CD4-positive, alpha-beta T cell treated with Interleukin-1 beta for 1 hour (primary cell): ENCODE measurements at places on chromosomes 13 and 19.

GRCh38 chr19:30896554-30896953 lies 452.7 kb downstream of the TSHZ3 start:
- no peak for DNase-seq

- DNase-seq = peak; percentile 81
Measured at GRCh38 chr19:50368649-50369570, 3.5 kb upstream of the NAPSA start.

DNA sequence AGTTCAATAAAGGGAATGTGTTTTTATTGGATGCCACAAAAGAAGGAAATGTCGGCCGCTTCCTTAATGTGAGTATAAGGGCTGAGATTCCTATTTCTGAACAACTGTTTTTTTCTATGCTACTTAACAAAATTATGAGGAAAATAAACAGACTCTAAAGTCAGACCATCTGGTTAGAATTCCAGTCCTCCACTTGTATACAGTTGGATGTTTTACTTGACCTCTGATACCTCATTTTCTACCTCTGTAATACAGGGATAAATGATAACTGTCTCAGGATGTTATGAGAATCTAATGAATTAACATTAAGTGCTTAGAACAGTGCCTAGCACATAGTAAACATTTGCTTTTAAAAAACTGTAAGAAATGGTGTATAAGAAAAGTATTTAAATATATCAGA lies 7.2 kb upstream of the PHF11 start:
- no peak for DNase-seq

DNA sequence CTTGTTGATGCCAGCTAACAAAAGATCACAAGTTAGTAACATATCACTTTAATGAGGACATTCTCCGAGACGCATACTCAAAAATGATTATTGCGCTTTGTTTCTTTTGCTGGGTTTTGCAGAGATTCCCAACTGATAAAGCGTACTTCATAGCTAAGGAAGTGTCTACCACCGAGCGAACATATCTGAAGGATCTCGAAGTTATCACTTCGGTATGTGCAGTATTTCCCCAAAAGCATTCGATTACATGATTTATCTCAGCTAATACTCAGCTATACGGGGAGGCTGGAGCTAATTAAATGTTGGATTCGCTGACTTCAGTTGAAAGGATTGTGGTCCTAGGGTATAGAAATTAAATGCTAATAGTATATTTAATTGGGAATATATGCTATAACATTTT lies 166.3 kb downstream of the STK24 start:
- DNase-seq = no peak

DNA sequence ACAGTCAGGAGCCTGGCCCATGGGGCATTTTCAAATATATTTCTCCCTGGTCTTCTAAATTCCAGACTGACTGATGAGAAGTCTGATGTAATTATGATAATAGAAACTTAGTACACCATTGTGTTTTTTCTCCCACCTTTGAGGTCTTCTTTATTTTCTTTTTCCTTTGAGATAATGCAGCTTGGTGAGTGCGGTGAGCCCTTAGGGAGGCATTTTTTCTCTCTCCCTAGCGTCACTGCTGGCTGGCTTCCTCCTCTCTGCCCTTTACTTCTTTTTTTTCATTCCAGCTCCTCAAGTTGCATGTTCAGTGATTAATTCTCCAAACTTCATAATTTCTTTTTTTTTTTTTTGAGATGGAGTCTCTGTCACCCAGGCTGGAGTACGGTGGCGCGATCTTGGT lies 12.8 kb upstream of the CDC42EP5 start:
- no peak for DNase-seq

DNA sequence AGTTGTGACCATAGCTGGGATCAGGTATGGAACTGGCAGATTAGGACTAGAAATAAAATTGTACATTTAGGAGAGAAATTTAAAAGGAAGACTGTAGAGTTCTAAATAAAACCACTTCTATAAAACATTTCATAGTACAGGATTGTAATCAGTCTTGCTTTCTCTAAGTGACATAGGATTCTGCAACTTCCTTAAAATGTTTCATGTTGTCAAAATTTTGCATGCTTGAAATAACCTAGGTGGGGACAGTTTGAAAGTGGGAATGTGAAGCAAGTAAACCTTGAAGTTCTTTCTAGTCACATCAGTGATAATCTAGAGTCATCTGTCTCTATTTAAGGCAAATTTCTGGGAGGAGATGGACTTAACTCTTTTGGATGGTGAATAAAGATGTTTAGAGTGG lies 6.7 kb downstream of the TM9SF2 start:
- DNase-seq = no peak

- no peak for DNase-seq
Measured at GRCh38 chr19:35378356-35378755, 7.5 kb downstream of the GPR42 start.

DNA sequence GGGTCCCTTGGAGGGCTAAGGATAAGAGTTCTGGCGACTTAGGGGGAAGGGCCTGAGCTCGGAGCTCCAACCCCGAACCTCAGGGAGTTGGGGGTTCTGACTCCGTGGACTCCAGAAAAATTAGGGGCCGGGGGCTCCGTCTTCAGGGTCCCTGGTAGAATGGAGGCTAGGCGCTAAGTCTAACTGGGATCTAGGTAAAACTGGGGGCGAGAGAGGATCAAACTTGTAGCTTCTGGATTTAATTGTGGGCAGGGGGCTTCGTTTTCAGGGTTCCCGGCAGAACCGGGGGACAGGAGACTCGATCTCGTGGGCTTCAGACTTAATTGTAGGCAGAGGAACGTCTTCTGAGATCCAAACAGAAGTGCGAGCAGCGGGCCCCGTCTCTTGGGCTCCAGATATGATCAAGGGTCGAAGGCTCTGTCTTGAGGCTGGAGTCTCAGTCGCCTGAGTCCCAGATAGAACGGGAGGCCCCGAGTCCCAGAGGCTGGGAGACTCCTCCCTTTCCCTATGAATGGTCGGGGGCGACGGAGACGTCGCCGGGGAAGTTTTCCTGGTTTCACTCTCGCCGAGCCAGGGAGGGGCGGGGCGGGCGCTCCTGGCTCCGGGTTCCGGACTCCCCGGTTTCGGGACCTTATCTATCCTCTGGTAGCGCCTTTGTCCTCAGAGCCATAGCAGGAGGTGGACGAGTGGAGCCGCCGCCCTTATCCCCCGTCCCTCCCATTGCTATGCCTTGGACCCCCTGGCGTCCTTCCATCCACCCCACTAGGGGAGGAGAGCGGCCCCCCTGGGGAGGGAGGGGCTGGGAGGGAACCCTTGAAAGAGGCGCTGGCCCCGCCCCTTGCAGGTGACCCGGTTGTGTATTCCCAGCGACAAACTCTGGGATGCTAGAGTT lies 1.3 kb downstream of the NECTIN2 start:
- no peak for DNase-seq

DNA sequence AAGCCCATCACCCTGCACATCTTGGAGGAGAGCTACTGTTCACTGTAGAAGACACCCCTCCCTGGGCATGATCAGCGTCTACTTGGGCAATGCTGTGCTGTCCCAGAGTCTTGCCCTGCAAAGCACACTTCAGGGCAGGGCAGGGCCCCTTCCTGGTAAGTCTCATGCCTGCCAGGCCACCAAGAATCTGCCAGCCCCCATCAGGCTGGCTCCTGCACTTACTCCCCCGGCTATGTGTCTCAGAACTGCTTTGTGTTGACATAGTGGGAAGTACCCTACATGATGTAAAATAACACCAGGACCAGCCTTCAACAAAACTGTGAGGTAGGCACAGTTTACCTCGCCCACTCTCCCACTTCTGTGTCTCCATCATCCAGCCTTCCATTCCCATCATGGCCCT lies 27.8 kb upstream of the ATP12A start:
- DNase-seq = no peak

GRCh38 chr19:13493516-13494310 lies 12.6 kb downstream of the CACNA1A start:
- DNase-seq = no peak

GRCh38 chr19:49200238-49200862 lies 42.8 kb downstream of the TRPM4 start:
- no peak for DNase-seq

DNA sequence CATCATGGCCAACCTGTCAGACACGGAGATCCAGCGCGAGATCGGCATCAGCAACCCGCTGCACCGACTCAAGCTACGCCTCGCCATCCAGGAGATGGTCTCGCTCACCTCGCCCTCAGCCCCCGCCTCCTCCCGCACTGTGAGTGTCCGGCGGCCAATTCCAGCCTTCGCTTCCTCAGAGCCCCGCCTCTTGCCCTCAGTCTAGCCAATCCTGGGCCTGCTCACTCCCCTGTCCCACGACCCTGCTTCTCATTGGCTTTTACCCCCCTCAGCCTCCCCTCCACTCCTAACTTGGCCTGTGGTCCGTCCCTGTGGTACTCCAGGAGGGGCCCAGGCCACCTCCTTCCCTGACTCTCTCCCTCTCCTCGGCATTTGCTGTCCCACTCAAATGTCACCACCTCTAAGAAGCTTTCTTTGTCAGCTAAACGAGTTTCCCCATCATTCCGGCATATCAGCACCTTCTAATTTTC lies 12.3 kb downstream of the HRC start:
- DNase-seq = peak; percentile 73

DNA sequence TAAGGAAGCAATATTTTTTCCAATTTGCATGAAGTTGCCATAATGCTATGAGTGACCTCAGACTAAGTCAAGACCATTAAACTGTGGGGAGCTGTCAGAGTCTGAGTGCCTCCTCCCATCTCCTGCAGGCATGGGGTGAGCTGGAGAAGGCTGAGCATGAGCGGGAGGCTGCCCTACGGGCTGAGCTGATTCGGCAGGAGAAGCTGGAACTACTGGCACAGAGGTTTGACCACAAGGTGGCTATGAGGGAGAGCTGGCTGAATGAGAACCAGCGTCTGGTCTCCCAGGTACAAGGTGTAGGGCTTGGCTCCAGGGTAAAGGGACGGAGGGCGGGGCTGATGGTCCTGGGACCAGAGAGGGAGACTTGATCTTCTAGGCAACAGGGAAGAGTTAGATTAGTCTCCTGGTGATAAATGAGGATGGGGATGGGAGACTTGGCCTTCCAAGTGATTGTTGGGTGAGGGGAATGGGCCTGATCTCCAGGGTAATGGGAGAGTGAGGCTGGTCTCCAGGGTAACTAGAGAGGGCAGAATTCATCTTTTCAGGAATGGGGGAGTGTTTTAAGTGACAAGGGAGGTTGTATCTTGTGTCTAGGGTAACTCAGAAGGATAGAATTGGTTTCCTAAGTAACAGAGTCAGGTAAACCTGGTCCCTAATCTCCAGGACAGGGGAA lies 36.0 kb downstream of the SPTBN4 start:
- DNase-seq = no peak

DNA sequence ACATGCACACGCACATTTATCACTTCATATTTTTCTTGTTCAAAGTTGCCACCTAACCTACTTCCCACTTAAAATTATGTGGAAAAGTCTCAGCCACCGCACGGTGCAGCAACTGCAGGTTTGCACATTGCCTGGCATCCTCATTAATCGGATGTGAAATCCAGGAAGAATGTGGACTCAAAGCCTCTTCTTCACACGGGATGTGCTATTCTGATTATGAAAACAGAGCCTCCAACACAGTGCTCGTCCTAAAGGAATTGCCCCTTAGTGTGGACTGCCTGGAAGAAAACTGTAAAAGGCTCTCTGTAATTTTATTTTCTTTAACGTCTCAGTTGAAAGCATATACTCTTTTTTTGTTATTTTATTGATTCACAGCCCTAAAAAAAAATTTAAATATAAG lies 1303.5 kb downstream of the EFNB2 start:
- DNase-seq = no peak

- DNase-seq = no peak
Measured at GRCh38 chr13:26488236-26489003, 69.1 kb upstream of the WASF3 start.

GRCh38 chr13:106373989-106374572 lies 161.4 kb downstream of the EFNB2 start:
- no peak for DNase-seq

GRCh38 chr19:45117167-45117594 lies 24.2 kb downstream of the PPP1R37 start:
- DNase-seq = peak; percentile 33

GRCh38 chr19:57559008-57559403 lies 657 bp downstream of the ZNF550 start:
- DNase-seq = peak; percentile 1

DNA sequence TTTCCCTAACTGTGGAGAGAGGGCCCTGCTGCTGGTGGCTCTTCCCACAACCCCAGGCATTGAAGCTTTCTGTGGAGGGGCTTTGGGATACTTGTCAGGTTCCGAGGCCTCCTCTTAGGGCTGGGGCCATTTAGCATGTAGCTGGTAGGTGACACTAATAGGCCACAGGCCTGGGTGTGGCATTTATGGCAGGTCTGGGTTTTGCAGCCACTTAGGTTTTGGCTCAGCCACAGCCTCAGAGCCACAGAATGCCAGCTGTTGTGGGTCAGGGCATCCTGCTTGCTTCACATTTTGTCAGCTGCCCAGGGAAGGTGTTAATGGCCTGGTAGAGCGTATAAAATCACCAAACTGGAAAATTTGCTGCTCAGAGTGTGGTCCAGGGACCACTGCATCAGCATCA lies 15.7 kb downstream of the FAM124A start:
- DNase-seq = no peak

- no peak for DNase-seq
Measured at GRCh38 chr13:101869553-101869952, 417.1 kb downstream of the ITGBL1 start.

GRCh38 chr19:7982651-7983099 lies 22.8 kb downstream of the ELAVL1 start:
- DNase-seq = no peak

GRCh38 chr13:98262292-98262691 lies 85.2 kb upstream of the RNF113B start:
- no peak for DNase-seq

DNA sequence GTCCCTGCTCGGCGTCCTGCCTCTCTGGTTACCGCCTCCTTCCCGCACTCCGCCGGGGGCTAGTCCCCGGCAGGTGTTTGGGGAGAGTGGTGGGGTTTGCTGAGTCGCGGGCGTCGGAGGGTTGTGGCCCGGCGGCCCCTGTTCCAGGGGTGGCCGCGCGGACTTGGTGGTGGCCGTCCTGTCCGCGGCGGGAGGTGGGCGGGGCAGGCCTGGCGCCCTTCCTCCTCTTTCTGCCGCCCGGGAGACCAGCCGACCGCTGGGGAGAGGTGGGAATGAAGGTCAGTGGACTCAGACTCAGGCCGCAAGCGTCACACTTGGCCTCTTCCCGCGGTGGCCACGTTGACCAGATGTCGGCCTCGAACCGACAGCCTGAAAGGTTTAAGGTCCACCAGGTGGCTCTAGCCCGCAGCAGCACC lies 61.8 kb downstream of the ZNF723 start:
- no peak for DNase-seq

- DNase-seq = no peak
Measured at GRCh38 chr13:66578305-66578704, 651.8 kb downstream of the PCDH9 start.

DNA sequence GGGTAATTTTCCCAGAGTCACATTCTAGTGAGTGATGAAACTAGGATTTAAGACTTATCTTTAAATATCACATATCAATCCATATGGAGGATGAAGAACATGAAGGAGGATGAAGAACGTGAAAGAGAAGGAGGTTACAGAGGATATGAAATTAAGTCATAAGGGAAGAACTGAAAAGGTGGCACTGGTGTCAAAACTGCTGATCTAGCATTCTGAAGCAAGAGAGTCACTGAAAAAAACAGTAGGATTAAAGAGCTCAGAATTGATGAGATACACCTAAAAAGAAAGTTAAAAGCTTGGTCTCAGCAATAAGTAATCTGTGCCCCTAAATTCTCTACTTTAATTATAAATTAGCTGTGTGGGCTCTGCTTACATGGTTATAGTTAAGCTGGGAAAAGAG lies 156.5 kb downstream of the KCTD12 start:
- DNase-seq = no peak
